ENCODE measurements at places on chromosomes 5 and 9. TPM values are rescaled to one million over a fixed set of nuclear protein-coding genes. Genes with fewer than 3 reads are reported as not detected.

The PCDHGB7 gene
- not detected for total RNA-seq

GRCh38 chr5:55692509-55692908, 19.6 kb downstream of the SLC38A9 start:
- no peak for DNase-seq

GRCh38 chr5:110616009-110616408, 110.5 kb downstream of the TMEM232 start:
- no peak for DNase-seq

The PALM2AKAP2 gene
- total RNA-seq, result 1.0 TPM

DNA sequence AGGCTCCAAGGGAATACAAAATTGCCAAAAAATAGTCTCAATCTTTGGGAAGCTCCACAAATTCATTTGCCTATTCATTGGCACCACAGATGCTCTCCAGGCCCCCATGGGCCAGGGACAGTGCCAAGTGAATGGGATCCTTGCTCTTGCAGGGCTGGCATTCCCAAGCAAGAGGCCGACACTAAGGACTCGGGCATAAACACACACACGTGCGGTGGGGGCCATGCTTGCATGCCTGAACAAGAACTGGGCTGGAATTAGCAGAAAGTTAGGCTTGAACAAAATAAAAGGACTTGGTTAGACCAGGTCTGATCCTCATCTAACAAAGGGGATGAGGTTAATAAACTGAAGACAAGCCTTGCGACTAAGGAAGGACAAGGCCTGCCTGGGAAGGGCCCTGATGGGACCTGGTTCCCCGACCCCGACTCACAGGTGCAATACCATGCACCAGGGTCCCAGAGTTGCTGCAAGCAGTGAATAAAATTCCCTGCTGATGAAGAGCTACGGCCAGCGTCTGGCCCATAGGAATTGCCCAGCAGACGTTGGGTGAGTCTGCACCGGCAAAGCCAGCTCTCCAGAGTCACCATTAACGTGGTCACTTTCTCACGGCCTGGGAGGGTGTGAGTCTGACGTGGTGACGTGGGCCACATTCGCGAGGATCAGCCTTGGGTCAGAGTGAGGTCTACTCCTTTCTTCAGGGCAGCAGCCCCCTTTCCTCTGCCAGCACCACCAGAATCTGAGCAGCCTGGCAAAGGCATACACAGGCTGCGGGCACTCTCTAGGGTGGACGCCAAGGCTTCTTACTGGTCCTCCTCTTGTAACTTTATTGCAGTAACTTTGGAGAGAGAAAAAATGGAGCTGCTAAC, 77.4 kb upstream of the FCN1 start:
- DNase-seq, result no peak

The DELE1 gene
- total RNA-seq, result 48.7 TPM

DNA sequence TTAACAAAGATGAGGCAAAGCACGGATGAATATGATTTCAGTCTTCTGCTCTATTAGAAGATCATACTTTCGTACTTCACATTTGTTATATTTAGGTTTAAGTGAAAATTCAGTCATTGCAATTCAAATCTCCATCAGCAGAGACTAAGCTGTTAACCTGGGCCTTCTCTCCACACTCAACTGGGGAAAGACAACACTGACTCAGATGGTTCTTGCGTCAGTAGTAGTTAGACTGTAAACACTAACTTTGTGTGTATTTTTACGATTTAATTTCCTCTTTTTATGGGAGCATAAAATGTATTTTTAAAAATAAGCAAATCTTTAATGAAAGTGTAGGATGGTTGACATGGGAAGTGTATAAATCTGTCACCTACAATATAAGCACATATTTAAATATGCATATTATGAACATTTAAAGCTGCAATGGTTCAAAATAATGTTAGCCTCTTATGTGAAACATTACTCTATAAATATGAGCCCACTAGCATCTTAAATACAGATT, 42.7 kb upstream of the ZNF608 start:
- DNase-seq, result no peak

The PCDHGA10 gene
- total RNA-seq, result 0.07 TPM

The PDZD2 gene
- total RNA-seq, result 0.14 TPM

GRCh38 chr5:140794595-140795258, at the start of gene PCDHA2:
Gene PCDHA2 (plus strand): TSS chr5:140794852.
- DNase-seq, result no peak

The FAM120AOS gene
- 38.7 TPM for total RNA-seq

- DNase-seq, result no peak
Observed at GRCh38 chr5:2524620-2525019, 226.9 kb downstream of the IRX2 start.

DNA sequence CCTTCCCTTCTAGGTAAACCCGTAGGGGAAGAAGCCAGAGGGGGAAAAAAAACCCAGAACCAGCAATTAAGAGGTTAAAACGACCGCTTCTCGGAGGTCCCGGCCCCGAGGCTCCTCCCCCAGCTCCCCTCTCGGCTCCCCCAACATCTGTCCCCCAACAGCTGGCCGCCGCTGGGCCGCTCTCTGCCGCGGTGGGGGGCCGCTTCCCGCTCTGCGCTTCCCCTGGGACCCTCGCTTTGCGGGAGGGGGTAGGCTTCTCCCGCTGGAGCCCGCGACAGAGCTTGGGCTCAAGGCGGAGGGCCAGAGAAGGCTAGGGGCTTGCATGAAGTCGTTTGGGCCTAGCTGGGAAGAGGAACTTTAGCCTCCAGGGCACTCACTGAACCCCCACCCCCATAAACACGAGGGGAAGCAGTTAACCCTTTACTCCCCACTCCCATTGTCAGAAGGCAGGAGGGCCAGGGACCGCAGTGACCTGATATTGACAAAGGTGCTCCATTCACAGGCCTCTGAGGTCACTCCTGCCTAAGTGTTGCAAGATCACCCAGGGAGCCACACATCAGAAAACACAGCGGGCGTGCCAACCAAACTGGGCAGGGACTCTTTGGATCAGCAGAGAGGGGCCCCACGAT, 7.5 kb downstream of the LHX6 start:
- DNase-seq, result no peak

The ADGRD2 gene
- total RNA-seq, result not detected
